ENCODE measurements at places on chromosomes 4 and X. TPM values are rescaled to one million over a fixed set of nuclear protein-coding genes. Genes with fewer than 3 reads are reported as not detected.

DNA sequence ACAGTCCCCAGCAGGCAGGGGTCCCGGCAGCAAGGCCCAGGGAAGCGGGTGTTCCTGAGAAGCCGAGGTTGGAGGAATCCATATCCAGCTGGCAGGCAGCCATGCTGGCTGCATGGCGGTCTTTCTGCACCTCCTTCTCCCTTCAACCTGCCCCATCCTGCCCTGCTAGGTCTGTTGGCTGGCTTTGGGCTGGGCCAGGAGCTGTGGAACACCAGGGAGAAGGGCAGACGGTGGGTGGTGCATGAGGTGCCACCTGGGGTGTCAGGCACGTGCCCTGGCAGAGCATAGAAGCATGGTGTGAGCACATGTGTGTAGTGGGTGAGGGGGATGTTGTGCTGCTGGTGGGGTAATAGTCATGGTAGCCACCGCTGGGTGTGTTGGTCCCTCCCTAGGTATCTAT, 150.1 kb downstream of the PJA1 start:
- no peak for DNase-seq

GRCh38 chrX:45009371-45010000, 136.5 kb downstream of the KDM6A start:
- DNase-seq: no peak

FAM53A gene
- polyA plus RNA-seq: 1.1 TPM

- no peak for DNase-seq
Measured at GRCh38 chrX:38409289-38409688, 56.9 kb downstream of the OTC start.

AMER1 gene
- 7.6 TPM for polyA plus RNA-seq

TMSB15A gene
- polyA plus RNA-seq: 72.7 TPM

USP17L24 gene
- not detected for polyA plus RNA-seq

GRCh38 chrX:10121787-10122186, 35.0 kb upstream of the CLCN4 start:
- no peak for DNase-seq

SNX12 gene
- 49.9 TPM for polyA plus RNA-seq

RIBC1 gene
- polyA plus RNA-seq: 5.0 TPM

GRPR gene
- polyA plus RNA-seq: 0.28 TPM

GRCh38 chrX:44828008-44828605, 15.7 kb upstream of the DUSP21 start:
- DNase-seq: no peak

- DNase-seq: no peak
Measured at GRCh38 chr4:113687067-113687718, 74.3 kb downstream of the CAMK2D start.

- no peak for DNase-seq
Measured at GRCh38 chrX:84956304-84956703, 47.4 kb upstream of the APOOL start.

DNA sequence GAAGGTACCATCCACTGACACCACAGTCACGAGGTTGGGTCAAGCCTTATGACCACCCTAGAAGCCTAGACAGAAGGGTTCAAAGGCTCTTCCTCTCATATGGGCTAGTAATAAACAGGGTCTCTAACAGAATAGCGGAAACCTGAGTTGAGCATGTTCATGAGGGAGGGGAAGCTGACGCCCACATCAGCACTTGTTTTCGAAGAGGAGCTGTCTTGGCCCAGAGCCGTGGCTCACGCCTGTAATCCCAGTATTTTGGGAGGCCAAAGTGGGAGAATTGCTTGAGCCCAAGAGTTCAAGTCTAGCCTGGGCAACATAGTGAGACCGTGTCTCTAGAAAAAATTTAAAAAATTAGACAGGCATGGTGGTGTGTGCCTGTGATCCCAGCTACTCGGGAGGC, 21.5 kb upstream of the TMSB4X start:
- DNase-seq: no peak

CLCN4 gene
- 4.5 TPM for polyA plus RNA-seq

- no peak for DNase-seq
Measured at GRCh38 chrX:146189371-146189770, 371.7 kb downstream of the SLITRK2 start.

HGFAC gene
- polyA plus RNA-seq: 0.85 TPM

DNA sequence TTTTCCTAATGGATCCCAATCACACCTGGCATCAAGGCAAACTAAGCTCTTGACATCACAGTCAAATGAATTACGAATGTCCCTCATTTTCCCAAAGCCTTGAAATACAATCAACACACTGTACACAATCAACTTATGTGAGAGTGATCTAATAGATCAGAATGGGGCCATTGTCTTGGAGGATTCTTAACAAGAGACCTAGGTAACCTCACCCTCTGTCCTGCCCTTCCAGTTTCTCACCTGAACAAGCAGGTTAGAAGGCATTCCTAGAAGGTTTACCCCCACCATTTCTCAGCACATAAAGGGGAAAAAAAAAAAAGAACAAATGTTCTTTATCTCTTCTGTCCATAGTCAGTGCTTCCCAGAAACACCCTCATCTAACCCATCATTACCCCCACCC, 6.3 kb downstream of the SLC39A8 start:
- no peak for DNase-seq

SULT1B1 gene
- polyA plus RNA-seq: 1.00 TPM

Data from right renal cortex interstitium (tissue), 3 donors.